NCI-H526 treated with DMSO at 0.1 percent for 48 hours (cell line): ENCODE measurements at places on chromosomes 7 and 10.

DNA sequence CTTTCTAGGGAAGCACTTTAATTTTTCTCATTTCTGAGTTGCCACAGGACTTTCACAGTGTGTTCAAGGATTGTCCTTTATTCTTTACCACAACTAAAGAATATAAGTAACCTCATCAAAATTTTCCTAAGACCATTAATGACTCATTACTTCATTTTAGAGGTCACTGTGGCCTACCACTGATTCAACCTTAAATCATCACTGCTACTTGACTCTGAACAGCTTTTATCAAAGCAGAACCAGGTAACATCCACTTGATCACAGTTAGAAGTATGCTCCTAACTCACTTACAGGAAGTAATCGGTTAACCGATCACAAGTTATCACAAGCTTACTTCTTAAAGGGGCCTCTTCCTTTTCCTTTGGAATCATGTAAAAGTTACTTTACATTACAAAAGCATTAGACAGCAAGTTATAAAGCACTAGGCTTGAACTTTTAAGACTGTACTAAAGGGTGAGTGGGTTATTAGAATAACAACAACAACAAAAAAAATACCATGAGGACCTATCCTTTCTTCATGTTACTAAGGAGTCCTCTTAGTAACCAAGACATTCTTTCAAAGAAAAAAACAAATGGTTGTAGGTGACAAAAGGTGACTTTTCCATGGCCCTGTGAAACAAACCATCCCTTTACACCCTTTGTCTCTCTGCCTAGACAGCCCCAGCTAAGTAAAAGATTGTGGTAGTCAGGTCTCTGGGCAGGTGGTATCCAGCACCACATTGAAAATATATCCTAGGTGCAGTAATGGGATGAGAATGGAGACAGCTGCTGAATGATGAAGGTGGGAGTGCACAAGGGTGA lies 40.0 kb upstream of the PDK4 start:
- DNase-seq: no peak

GRCh38 chr10:34804306-34804705 lies 10.8 kb downstream of the PARD3 start:
- DNase-seq: no peak

- DNase-seq: no peak
Observed at GRCh38 chr7:76507723-76508406, 2.5 kb upstream of the UPK3B start.

- no peak for DNase-seq
Observed at GRCh38 chr10:15324611-15325010, 46.5 kb downstream of the FAM171A1 start.

DNA sequence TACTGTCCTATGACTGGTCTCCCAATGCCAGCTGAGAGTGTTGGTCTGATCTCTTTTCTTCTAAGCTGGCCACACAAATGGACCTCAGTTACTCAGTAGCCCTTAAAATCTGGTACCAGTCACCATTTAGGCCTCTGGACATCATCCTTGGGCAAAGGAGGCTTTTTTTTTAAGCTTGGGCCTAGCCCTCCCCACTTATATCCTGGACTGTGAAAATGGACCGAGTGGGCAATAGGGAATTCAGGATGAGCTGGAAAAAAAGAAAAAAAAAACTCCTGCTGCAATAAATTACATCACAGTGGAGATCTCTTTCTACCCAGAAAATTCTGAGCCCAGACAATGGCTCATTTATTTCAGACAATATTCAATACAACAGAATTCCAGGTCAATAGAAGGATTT lies 68.4 kb downstream of the PARP12 start:
- DNase-seq: no peak

DNA sequence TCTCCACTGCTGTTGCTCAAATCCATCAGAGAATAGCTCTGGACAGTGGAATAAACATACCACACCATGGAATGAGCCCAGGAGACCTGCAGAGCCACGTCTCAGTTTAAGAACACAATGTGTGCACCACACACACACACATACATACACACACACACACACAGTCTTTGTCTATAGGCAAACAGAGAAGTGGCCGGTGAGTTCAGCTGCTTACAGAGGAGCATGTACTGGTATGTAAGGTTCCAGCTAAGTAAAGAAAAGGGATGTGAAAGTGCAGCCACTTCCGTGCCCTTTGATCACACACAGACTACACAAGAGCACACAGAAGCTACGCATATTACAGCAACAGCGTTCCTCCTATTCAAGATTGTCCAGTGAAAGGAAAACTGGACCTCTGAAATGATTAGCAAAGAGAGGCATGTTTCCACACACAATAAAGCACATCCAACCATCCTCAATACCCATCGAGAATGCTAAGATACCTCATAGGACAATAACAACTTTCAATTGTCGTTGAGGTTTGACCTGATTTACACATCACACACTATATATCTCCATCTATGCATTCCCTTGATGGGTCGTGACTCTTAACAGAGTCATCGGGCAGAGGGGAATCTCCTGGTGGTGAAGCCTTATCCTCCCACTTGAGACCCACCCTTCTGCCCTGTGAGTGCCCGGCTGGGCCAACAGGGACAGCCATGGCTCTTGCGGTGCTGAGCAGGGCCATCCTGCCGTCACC lies 23.6 kb downstream of the SLC35B4 start:
- DNase-seq: no peak

GRCh38 chr10:105989995-105990394 lies 1174.5 kb downstream of the SORCS1 start:
- DNase-seq: no peak

DNA sequence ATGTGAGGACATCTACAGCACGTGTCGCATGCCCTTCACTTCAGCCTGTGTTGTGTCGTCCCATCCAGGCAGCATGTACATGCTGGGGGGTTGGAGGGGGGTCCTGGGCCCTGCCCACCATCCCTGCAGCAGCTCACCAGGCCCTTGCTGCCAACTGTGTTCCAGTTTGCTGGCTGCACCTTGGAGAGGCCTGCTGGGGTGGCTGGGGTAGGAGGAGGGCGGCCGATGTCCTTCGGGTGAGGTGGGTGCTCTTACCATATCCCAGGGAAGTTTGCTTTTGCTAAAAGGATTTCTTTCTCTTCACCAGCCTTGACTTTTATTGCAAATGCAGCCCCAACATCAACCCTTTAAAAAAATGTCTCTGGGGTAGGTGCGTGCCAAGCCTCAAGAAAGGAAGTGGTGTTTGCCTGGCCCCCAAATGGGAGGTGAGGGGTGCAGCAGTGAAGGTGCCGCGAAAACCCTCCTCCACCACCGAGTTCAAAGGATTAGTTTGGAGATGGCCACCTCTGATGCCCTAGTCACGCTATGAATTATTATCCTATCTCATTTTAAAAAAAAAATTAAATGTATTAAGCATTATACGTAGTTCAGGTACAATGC lies 165.8 kb upstream of the KLF6 start:
- no peak for DNase-seq

- no peak for DNase-seq
Observed at GRCh38 chr10:63651864-63652263, 130.7 kb downstream of the REEP3 start.

DNA sequence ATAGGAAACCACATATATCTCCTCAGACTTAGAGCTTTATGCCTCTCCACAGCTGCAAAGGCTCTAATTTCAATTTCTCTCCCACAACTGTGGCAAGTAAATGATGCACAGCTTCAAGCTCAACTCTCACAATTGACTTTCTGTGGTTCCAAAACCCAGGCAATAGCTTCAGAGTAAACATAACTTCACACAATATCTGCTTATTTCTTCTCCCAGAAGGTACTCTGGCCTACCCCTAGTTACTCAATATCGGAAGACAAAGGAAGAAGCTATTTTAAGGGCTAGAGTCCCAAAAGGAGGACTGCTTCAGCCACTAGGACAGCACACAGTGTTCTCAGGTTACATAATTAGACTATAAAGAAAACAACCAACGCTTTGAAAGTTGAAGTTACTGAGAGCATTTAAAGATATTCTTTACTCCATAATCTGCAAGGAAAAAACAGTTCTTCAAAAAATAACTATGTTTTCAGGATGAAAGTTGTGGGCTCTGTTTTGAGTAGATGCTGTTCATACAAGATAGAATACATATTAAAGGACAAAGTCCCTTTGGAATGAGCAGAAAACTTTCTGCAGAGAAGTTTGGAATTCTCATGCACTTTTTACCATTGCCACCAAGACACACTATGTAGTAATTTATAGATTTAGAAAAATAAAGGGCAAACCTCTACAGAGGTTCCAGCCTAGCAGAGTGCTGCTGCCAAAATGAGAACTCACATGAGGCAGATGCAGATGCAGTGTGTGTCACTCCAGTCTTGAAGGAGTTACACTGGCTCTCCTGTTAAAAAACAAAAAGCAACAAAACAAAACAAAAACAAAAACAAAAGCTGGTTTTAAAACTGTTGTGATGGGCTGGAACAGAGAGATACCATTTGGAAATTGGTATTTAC lies 81.8 kb downstream of the NT5C2 start:
- DNase-seq: peak; percentile 20

GRCh38 chr7:50558294-50559053 lies 6.7 kb downstream of the DDC start:
- DNase-seq: no peak

DNA sequence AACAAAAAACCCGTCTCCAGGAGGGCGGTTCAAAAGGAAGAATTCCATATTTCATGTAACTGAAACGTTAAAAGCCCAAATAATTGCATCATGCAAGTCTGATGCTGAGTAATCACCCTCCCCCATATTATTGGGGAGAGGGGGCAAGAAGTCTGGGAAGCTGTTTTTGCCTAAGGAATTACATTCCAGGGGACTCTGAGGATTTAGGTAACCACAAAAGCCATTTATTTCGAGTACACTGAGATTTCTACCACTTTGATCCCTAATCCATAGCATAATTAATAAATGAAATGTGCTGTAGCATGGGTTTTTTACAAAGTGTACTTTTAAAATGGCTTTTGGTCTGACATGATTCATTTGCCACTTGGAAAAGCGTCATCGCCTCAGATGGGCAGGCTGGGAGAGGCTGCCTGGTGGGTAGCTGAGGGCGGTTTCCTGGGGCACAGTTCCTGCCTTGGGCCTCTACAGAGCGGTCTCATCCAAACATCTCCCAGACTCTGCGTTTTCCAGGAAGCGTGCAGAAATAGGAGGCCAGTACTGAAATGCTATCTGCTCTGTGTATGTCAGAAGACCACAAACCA lies 106.5 kb downstream of the TCF7L2 start:
- DNase-seq: no peak

DNA sequence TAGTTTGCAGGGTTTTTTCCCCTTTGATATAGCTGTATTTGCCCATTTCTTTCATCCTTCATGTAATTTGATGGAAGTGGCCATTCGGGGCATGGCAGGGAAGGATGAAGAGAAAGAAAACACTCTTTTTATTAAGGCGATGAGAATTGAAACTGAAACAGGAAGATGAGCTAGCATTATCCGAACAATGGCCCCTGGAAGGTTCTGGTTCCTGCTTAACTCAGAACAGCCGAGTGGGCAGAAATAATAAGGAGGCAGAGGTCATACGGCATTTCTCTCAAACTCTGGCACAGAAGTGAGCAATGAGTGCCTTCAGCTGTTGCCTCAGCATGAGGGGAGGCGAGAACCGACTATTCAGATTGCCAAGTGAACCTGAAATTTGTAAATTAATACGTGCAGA lies 113.2 kb upstream of the MYO3A start:
- DNase-seq: no peak

DNA sequence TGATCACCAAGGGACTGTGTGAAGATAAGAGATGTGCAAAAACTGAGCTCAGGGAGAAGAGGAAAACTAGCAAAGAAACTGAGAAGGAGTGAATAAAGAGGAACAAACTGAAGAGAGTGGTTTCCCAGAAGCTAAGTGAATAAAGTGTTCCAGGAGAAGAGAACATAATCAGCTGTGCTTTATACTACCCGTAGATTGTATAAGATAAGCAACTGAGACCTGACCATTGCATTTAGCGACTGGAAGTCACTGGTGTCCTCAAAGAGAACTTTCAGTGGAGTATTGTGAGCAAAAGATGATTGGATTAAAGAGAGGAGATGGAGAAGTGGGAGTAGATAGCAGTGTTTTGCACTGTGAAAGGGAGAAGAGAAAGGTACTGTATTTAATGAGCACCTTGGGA lies 14.6 kb downstream of the PHTF2 start:
- no peak for DNase-seq

- DNase-seq: no peak
Observed at GRCh38 chr7:140697447-140698143, 1.1 kb downstream of the NDUFB2 start.

- DNase-seq: no peak
Observed at GRCh38 chr7:3283130-3283704, 17.8 kb upstream of the SDK1 start.

DNA sequence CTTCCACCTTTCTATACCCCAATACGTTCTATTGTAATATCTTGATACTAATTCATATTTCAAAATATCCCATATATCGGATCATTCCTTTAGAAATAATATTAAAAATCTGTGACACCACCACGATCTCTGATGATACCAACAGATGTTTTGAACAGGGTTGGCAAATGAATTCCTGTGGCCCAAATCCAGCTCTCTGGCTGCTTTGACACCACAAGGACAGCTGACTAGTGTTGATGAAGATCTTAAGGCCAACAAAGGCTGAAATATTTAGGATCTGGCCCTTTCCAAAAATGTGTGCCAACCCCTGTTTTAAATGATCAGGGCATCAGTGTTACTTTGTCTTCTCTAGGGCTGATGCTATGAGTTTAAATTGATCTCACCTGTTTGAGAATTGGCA lies 380.7 kb upstream of the PFKP start:
- DNase-seq: no peak

DNA sequence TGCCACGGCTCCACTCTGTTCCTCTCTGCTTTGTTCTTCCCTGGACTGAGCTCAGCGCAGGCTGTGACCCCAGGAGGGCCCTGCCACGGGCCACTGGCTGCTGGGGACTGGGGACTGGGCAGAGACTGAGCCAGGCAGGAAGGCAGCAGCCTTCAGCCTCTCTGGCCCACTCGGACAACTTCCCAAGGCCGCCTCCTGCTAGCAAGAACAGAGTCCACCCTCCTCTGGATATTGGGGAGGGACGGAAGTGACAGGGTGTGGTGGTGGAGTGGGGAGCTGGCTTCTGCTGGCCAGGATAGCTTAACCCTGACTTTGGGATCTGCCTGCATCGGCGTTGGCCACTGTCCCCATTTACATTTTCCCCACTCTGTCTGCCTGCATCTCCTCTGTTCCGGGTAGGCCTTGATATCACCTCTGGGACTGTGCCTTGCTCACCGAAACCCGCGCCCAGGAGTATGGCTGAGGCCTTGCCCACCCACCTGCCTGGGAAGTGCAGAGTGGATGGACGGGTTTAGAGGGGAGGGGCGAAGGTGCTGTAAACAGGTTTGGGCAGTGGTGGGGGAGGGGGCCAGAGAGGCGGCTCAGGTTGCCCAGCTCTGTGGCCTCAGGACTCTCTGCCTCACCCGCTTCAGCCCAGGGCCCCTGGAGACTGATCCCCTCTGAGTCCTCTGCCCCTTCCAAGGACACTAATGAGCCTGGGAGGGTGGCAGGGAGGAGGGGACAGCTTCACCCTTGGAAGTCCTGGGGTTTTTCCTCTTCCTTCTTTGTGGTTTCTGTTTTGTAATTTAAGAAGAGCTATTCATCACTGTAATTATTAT lies 1.2 kb downstream of the CLDN4 start:
- DNase-seq: peak; percentile 92

DNA sequence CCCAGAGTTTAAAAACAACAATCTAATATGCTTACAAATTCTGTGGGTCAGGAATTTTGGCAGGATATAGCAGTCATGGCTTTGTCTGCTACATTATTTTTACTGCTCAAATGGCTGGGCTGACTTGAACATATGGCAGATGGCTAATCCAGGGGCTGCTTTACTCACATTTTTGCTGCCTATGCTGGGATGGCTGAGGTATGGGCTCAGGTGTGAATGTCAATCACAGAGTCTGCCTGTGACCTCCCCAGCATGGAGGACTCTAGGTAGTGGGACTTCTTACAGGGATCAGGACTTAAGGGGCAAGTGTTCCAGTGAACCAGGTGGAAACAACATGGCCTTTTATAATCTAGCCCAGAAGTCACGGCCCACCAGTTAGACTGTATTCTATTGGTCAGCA lies 4.4 kb upstream of the FKBP9 start:
- no peak for DNase-seq
